Choroid plexus epithelial cell (primary cell): ENCODE measurements at places on chromosomes 3 and 15.

GRCh38 chr15:76209523-76209922, 101.7 kb downstream of the ETFA start:
- DNase-seq: no peak

GRCh38 chr3:30553641-30554316, 52.6 kb upstream of the TGFBR2 start:
- peak; percentile 23 for DNase-seq

DNA sequence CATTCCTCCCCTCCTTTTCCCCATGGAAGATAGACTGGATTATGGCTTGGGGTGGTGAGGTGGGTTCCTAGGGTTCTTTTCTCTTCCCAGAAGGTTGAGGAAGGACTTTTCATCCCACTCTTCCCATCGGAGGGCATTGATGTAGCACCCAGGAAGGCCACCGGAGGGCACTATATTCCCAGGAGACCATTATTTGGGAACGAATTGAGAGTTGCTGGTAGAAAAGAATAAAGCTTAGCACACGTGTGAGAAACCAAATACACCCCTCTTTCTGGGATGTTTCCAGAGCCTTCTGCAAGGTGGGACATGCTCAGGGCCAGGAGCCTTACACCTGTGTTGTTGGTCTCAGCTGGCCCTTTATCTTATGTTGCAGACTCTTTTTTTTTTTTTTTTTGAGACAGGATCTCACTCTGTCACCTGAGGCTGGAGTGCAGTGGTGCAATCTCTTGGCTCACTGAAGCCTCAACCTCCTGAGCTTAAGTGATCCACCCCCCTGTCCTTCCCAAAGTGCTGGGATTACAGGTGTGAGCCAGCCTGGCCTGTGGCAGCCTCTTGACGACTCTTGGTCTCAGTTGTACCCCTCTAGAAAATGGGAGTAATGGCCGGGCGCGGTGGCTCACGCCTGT, 6.3 kb upstream of the CDC25A start:
- DNase-seq: peak; percentile 66

- peak; percentile 60 for DNase-seq
Observed at GRCh38 chr3:134008630-134009156, 21.0 kb downstream of the SLCO2A1 start.

- DNase-seq: peak; percentile 81
Observed at GRCh38 chr3:42117175-42118008, 26.2 kb downstream of the TRAK1 start.

GRCh38 chr15:30997270-30997669, 5.8 kb upstream of the MTMR10 start:
- DNase-seq: no peak

- DNase-seq: peak; percentile 25
Observed at GRCh38 chr15:51737522-51738305, at the start of gene LYSMD2. Gene LYSMD2 (minus strand): TSS chr15:51737655. CDS start chr15:51737622, 33 bp downstream.

GRCh38 chr3:148845756-148846395, 18.3 kb downstream of the CPB1 start:
- DNase-seq: no peak

- DNase-seq: peak; percentile 16
Observed at GRCh38 chr3:89467898-89468363, 360.5 kb downstream of the EPHA3 start.

- no peak for DNase-seq
Observed at GRCh38 chr3:116492379-116492778, 47.1 kb upstream of the LSAMP start.

DNA sequence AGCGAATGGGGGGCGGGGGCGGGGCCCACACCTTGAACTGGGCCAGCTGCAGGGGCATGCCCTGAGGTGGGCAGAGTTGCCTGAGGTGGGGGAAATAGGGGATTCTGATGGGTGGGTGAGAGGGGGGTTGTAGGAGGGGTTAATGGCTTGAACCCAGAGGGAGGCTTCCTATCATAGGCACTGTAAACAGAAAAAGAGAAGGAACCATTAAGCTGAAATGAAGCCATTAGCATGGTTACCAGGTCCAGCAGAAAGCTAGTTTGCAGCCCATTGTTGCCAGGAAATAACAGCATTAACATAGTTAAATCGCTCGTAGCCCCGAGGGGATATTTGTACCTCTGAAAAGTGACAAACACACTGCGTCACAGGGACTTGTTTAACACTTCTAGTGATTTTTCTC, 29.0 kb downstream of the ETV5 start:
- DNase-seq: no peak
